Activated T-helper 2 cell treated with anti-CD3 and anti-CD28 coated beads, Interferon-gamma antibody, Interleukin-2, Interleukin-4, amounts not matched to agents 10 μg/mL and 5 μg/mL and 100 μg/mL, durations not matched to agents 14 hours and 24 hours and 36 hours (primary cell): ENCODE measurements at places on chromosomes 5 and 9.

GRCh38 chr9:120895951-120896350 is 19.0 kb upstream of the PHF19 start:
- no peak for DNase-seq

DNA sequence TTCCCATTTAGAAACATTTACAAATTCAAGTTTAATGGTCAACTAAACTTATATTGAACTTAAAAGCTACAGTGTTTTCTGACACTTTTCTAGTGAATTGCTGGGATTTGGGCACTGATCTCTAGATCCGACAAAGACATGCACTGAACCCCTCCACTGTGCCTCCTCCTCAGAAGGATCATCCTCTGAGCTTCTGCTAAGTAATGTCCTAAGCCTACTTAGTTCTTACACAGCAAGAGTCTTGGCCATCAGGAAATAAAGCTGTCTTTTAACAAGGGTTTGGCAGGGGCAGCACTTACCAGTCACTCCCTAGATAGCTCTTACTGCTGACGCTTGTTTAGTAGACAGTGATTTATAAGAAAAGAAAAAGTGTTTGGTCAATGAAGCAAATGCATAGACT is 50.5 kb downstream of the FAM81B start:
- DNase-seq, result no peak

DNA sequence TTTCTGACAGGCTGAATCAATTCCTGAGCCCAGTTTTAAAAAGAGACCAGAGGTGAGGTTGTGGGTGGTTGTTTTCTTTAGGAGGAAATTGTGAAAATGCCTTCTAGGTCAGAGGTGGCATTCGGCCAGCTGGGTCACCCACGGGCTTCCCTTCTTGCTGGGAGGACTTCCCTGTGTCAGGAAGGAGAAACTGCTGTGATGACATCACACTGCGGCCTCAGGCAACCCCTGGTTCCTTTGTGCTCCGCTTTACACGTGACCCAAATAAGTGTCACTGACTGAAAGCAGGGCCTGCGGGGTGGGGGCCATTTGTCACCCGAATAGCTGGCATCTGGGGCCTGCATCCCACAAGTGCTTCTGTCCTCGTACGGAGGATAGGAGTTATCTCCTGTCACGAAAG is 39.7 kb downstream of the FABP6 start:
- DNase-seq, result no peak

DNA sequence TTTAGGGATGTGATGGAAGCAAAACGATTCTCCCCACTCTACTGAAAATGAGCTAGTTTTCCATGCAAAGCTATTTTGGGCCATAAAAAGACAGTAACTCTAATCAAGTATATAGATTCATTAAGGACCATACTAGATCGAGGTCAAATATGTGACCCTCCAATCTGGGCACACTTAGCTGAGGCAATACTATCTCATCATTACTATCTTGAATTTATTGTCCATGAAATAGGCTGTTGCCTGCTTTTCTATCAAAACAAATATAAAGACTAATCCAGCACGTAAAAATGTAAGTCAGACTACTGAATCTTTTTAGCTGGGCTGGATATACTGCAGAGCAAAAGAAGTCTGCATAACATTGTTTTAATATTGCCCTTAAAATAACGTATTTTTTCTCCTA is 943.1 kb downstream of the NR2F1-AS1 start:
- DNase-seq, result no peak

DNA sequence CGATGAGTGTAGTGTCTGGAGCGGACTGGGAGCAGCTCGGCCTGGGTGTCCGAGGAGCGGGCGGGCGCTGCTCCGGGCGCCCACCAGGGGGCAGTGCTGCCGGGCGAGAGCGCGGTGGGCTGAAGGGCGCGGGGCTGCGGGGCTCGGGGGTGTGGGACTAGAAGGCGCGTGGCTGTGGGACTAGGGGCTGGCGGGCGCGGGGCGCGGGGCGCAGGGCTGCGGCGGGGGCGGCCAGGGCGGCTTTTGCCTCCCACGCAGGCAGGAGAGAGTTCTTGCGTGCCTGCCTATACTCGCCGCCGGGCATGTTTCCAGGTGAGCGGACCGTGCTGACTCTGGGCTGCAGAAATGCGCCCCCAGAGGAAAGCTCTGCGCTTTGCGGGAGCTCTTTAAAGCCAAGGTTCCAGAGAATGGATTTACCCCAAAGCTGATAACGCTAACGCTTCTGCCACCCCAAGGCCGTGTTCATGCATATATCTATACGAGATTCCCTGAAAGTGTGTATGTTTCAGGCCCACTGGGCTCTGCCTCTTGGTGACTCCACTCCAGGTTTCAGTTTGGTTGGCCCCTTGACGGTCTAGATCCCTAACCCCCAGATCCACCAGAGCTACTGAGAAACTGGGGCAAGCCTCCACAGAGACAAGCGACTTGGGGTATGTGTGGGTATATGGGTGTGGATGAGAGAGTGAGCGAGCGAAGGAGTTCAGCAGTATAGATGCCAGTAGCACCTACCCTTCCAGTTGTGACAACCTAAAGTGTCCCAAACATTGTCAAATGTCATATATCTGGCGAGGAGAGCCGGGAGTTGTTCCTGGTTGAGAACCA is 56.2 kb downstream of the ACER2 start:
- DNase-seq, result peak; percentile 65

DNA sequence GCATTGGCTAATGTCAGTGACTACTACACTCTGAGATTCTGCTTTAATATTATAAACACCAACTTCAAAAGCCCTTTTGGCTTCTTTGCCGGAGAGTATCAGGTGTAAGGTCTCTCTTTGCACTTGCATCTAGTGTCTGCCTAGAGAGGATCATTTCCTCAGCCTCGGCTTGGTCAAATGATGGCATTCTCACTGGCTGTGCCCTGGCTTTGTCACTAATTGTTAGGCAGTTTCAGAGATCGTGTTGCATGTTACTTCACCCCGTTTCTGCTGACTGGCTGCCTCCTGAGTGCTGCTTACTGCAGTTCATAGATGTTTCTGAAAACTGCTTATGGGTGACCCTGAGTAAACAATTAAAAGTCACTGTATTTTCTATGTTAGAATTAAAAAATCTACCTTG is 48.8 kb downstream of the SLC1A3 start:
- no peak for DNase-seq

DNA sequence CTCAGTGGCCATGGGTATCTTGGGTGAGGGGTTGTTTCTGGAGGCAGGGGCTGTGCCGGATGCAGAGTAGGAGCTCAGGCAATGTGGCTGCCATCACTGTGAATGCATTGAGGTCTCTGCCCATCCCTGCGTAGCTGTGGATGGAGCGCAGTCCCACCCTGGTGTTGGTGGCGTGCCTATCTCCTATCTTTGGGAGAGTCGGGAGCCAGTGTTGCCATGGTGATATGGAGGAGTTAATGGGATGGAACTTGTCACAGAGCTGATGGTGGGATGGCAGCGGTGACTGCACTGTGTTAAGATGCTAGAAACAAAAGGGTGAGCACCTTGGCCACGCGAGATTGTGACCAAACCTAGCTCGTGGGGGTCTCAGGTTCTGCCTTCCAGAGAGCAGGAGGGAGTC is 197.3 kb downstream of the MELK start:
- no peak for DNase-seq

GRCh38 chr5:171823269-171823668 is 37.7 kb downstream of the SMIM23 start:
- no peak for DNase-seq

DNA sequence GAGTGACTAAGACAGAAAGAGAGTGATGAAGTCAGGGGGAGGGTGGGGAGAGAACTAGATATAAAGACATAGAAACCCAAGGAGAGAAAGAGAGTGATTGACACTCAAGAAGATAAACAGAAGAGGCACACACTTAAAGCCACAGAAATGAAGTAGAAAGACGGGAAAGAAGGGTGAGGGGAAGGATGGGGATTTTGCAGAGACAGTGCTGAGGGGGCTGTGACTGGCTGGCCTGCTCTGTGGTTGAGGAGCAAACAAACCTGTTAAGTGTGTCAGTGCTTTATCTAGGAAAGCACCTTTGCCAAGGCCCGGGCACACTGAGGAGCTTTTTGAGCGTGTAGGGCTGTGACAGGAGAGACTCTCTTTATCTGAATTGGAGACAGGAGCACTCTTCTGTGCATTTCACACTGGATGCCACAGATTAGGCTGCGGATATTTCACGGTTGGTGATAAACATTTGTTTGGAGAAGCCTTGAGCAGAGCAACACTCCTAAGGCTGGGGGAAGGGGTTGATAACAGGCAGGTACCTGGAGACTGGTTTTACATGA is 109.1 kb downstream of the DOCK2 start:
- no peak for DNase-seq

DNA sequence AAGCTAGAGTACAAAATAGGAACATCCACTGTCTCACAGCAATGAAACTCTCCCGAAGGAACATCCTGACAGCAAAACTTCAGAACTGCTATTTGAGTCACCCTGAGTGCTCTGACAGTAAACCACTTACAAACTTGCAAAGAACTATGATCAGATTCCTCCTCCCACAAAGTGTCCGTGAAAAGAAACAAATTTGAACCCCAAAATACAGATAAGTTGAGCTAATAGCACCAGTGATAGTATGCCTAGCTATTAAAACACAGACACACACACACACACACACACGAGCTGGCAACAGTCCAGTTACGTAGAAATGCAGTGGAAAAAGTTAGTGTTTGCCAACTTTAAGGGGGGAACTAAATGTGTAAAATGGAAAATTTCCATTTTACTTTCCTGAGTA is 3.1 kb upstream of the GLIS3 start:
- DNase-seq, result no peak

GRCh38 chr5:142881076-142881783 is 111.1 kb downstream of the ARHGAP26 start:
- DNase-seq, result no peak

DNA sequence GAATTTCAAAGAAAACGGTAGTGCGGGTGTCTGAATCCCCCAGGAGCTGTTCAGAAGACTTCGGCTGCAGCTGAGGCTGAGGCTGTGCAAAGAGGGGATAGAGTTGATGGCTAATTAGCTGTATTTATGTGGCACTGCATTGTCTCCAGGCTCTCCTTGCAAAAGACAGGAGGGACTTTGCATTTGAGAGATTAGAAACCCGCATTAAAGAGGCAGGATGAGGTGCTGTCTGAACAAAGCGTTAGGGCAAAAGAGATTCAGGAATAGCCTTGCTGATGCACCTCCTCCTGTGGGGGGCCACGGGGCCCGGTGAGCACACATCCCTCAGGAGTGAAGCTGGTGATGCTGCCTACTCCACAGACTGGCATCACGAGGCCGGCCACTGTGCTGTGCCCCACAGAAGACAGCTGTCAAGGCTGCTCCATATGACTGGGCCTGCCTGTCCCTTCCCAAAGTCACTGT is 343.6 kb upstream of the DAP start:
- no peak for DNase-seq

GRCh38 chr5:112625689-112626438 is 111.8 kb upstream of the APC start:
- no peak for DNase-seq

DNA sequence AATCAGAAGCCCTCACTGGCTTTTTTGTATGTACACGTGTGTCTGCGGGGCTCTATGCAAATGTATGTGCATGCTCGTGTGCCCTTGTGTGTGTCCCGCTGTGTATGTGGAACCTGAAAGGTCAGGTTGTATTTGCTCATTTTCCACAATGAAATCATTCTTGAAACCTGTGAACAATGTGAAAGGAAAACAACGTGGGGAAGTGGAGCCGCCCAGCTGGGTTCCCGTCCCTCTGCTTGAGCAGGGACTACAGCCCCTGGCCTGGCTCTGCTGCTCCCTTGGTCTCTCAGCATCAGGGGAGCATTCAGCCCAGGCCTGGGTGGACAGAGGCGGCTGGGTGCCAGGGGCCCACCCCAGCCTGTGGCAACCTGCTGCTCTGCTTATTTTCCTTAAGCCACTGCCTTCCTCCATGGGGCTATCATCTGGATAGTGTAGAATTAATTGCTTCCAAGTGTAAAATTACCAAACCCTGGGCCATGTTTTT is 3.0 kb downstream of the ECSCR start:
- DNase-seq, result no peak

GRCh38 chr5:149364719-149365118 is 6.9 kb downstream of the PCYOX1L start:
- no peak for DNase-seq

DNA sequence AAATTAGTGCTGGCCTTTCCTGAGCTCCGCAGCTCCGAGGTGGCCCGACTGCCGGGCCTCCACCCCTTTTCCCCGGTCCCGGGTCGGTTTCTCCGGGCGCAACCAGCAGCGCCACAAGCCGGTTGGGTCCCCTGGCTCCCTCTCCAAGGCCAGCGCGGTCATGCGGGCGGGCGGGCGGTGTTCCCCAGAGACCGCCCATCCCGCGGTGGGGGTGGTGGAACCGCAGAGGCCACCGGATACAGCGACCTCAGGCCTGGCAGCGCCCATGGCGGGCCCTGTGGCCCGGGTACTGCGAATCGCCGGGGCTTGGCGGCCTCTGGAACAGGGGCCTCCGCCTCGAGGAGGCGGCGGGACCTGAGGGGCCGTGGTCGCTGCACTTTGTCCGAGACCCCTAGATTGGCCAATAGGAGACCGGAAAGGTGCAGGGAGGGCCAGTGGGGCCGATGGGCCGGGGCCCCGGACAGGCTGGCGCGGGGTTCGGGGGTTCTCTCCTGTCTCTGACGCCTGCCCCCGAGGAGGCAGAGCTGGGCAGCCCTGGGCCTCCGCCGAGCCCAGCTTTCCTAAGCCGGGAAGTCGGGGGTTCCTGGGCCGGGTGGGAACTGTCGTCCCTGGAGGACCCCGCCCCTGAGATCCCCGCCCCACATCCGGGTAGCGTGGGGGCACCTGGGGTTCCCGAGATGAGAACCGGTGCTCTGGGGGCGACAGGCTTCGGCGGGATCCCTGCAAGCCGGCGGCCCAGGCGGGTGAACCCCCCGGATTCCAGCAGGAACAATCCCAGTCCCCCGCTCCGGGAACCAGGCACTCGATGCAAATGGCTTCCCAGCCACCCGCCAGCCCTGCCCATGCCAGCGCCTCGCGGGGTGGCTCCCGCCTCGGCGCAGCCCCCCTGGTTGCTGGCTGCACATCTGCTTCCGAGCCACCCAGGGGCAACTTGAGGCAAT is 293.9 kb downstream of the ZSWIM6 start:
- no peak for DNase-seq

DNA sequence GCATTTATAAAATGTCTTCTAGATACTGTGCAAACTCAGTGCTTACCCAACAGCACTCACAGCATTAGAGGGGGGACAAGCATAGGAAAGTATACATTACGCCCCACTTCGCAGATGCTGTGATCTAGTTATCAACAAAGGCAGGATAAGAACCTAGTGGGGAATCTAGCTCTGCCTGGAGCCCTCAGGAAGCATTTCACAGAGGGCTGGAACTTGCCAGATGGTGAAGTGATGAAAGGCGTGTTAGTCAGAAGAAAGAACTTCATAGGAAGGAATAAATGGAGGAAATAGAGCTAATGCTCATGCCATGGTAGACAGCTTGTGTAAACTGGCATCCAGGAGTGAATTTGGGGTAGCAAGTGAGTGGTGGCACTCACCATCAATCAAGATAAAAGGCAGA is 25.8 kb downstream of the DIRAS2 start:
- DNase-seq, result no peak
